HepG2 (cell line): ENCODE measurements at places on chromosomes 7 and 10.
A peak's percentile ranks its signal among the peaks of the same experiment; 100 is the strongest.

GRCh38 chr10:110474017-110474416 is 23.7 kb upstream of the DUSP5 start:
- no peak for DNase-seq

- no peak for DNase-seq
Measured at GRCh38 chr7:77217474-77218185, 18.0 kb upstream of the FGL2 start.

DNA sequence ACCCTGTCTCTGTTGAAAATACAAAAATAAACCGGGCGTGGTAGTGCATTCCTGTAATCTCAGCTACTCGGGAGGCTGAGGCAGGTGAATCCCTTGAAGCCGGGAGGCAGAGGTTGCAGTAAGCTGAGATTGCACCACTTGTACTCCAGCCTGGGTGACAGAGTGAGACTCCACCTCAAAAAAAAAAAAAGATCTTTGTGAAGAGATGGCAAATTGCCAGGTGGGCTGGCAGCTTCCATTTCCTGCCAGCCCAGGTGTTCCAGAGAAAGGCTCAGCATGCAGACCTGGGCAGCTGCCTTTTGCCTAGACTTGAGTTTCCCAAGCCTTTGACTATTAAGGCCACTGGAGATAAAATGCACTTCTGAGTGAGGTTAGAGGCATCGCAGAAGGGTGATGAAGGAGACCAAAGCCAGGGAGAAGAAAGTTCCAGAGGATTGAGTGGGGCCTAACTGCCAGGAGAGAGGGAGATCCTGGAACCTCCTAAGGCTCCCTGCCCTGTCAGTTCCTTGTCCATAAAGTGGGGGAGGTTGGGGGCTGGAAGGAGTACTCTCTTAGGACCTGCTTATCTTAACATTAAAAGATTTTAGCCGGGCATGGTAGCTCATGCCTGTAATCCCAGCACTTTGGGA is 10.0 kb upstream of the DDIT4 start:
- DNase-seq = peak; percentile 86

DNA sequence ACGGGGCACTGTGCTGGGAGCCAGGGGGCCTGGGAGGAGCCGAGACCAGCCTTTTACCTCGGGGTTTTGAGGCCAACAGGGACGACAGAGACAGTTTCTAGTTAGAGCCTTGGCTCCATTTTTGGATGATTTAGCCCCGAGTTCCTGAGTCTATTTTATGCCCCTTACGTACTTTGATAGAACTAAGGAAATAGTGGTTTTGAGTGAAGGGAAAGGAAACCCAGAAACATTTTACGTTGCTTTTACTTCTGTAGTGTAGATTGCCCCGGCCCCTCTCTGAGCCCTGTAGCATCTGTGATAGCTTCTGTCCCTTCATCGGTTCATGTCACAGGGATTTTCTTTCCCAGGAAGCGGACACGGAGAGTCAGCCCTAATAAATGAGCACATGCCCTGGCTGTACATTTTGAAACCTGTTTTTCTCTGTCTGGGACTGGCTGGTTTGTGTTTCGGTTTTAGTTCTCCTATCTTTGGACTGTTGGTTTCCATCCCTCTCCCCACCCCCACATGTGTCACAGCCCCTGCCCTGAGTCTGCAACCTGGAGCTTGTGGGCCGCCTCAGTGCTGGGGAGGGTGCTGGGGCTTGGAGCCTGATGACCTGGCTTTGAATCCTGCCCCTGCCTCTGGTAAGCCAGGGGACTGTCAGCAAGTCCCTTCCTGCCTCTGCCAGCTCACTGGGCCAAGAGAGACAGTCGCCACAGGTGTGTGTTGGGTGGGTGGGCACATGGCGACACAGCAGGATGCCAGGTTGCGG is 6.9 kb upstream of the ORAI2 start:
- no peak for DNase-seq

DNA sequence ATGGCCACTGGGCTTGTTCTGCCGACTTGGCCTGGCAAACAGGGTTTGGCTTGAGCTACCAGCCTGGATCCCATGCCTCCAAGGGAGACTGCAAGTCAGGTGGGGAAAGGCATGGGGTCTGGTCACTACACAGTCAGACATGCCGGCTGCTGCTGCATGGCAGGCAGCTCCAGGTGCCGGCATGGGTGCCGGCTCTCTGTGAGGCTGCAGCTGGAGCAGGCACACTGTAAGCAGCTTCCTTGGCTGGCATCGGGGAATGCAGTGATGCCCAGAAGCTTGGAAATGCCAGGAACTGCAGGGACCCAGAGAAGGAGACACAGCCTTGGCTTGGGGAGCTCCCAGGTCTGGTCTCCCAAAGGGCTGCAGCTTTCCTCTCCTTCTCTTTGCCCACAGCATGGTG is 305.5 kb upstream of the NRG3 start:
- DNase-seq = no peak

DNA sequence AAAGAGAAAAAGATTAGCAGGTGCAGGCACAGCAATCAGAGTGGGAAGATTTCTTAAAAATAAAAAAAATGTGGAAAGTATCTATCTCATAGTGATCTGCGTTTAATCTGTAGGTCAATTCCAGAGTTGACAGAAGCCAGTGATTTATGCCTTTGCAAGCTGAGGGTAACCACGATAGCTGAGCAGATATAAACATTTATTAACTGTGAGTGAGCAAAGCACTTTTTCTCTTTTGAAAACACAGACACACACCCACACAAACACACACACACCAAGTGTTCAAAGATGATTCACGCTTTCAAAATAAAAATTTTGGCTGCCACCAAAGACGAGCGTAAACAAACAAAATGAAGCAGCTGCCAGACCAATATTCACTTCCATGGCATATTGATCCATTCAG is 243.2 kb upstream of the SLC26A5 start:
- no peak for DNase-seq

DNA sequence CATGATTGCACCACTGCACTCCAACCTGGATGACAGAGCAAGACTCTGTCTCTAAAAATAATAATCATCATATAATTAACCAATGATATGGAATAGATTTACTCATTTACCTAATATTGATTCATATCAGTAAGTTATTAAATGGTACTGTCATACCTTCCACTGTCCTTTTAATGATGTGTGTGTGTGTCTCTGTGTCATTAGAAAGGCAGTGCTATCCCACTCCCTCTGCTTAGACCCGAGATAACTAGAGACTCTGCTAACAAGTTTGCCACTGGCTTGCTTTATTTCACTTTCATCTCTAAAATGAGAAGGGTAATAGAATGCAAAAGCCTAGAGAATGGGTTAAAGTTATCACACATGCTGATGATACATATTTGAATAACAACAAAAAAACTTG is 21.1 kb downstream of the MCM10 start:
- DNase-seq = no peak

DNA sequence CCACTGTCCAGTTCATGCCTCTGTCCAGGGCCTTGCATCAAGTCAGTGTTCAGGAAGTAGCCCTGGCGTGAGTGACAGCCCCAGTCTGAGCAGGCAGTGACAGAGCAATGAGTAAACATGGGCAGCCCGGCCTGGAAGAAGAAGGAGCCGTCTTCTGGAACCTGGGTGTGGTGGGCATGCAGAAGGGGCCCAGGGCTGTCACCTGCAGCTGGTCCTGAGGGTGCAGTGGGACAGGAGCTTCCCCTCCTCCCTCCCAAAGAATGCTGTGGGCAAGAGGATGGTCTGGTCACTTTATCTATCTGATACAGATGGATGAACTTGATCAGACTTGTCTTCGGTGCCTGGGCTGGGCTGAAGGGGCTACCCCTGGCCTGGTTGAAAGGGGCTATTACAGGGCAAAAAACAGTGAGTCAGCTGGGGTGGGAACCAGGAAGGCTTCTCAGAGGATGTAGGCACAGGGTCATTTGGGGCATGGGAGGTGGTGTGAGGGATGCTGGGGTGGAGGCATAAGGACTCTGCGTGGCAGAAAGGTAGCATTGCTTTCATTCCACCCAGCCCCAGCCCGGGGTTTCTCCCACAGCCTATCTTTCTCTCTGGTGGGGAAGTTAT is 42.7 kb upstream of the PPIF start:
- DNase-seq = no peak

- DNase-seq = no peak
Measured at GRCh38 chr10:29688230-29688661, 53.5 kb upstream of the SVIL start.

GRCh38 chr7:28937103-28937502 is 21.0 kb downstream of the TRIL start:
- DNase-seq = no peak

- DNase-seq = no peak
Measured at GRCh38 chr10:106076496-106076895, 1088.0 kb downstream of the SORCS1 start.

- DNase-seq = no peak
Measured at GRCh38 chr7:29801929-29802328, 4.4 kb upstream of the WIPF3 start.

- DNase-seq = no peak
Measured at GRCh38 chr10:131142517-131143380, 168.8 kb downstream of the TCERG1L start.

DNA sequence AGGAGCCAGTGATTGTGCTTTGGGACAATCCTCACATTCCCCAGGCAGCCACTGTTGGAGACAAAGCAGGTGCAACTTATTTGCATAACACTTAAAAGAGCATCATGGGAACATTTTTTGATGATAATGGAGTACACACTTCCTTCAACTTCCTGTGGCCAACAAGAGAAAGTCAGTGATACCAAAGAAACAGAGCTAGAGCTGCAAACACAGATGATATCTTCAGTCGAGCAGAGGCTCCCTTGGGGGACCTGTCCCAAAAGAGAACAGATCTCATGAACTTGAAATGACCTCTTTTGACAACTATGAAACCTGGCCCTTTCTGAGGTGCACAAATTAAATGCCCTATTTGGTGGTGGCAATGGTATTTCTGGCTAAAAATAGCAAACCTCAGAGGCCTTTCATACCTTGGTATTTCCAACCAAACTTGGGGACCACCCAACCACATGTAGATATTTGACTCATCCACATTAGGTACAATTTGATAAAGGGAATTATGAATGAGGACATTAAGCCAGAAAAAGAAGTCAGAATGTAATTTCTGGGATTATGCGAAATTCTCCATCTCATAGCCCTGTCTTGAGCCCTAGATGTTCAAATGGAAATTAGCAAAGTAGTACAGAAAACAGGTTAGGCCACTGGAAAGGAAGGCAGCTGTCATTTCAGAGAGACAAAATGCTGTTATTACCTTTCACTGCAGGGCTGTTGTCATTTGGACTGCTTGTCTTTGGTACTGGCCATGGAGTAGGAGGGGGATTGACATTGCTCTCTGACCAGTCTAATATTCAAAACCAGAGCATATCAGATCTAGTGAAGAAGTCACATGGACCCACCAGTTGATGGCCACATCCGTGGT is 146.2 kb downstream of the ICA1 start:
- no peak for DNase-seq

GRCh38 chr7:96097835-96098234 is 224.1 kb downstream of the SLC25A13 start:
- DNase-seq = no peak

GRCh38 chr10:110273474-110273873 is 31.2 kb downstream of the SMNDC1 start:
- peak; percentile 39 for DNase-seq

DNA sequence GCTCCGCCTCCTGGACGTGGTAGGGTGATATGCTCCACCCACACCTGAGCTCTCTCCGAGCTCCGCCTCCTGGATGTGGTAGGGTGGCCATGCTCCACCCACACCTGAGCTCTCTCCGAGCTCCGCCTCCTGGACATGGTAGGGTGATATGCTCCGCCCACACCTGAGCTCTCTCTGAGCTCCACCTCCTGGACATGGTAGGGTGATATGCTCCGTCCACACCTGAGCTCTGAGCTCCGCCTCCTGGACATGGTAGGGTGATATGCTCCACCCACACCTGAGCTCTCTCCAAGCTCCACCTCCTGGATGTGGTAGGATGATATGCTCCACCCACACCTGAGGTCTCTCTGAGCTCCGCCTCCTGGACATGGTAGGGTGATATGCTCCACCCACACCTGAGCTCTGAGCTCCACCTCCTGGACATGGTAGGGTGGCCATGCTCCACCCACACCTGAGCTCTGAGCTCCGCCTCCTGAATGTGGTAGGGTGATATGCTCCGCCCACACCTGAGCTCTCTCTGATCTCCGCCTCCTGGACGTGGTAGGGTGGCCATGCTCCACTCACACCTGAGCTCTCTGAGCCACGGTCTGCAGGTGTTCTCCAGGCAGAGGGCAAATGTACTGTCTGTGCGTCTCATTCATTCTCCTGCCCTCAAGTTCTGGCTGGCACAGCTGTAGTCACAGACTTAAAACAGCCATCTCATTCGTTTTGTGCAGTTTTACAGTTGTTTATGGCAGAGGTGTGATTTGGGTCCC is 252.4 kb downstream of the DIP2C start:
- no peak for DNase-seq

DNA sequence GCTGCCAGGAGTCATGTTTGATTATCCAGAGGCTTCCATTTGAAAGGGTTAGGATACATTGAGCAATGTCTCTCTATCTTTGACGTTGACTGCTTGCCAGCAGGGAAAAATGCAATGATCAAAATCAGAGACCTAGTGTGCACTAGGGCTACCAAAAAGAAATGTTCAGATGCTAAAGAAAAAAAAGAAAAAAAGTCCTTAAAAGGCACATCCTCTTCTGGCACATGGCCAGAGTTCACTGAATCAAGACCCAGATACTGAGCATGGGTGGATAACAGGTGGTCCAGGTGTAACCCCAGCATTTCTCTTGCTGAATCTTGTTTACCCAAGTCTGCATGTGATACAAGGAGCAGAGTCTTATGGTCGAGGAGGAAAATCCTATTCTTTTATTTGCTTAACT is 899.3 kb downstream of the SORCS3 start:
- DNase-seq = no peak

DNA sequence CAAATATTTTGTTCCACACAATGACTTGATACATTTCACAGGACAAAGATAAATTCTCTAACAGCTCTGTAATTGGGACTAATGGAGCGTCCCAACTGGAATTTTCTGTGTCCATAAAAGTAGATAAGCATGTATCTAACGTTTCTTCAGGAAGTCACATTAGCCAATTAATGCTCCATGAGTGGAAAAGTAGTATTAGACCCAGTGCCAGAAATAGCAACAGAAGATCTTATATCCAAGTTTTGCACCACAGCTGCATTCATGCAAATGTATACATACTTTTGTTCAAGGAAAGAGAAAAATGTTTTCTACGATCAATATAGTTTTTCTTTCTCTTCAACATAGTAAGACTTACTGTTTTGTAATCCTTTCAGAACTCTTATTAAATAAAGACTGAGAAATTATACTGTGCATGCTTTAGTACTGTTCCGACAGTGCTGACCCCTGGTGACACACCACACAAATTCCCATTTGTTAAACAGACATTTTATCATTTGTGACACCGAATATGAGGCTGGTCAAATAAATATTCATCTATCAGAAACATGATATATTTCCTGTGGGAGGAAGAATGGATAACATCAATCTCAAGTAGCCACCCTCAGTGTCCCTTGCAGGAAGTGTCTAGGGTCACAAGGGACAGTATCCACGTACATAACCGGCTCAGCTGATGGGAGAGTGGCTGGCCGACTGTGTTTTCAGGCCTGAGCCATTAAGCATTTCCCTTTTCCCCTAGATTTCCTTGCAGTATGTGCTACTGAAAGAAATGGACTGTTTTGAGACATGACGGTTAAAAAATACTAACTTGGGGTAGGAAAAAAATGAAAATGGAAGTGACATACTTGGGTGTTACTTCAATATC is 102.1 kb upstream of the RSU1 start:
- DNase-seq = no peak

GRCh38 chr10:44376472-44377099 is 8.3 kb downstream of the CXCL12 start:
- no peak for DNase-seq

- no peak for DNase-seq
Measured at GRCh38 chr7:142897691-142898090, 12.1 kb upstream of the TRPV6 start.
